ENCODE measurements at places on chromosomes 7 and 10.
A peak's percentile ranks its signal among the peaks of the same experiment; 100 is the strongest.

DNA sequence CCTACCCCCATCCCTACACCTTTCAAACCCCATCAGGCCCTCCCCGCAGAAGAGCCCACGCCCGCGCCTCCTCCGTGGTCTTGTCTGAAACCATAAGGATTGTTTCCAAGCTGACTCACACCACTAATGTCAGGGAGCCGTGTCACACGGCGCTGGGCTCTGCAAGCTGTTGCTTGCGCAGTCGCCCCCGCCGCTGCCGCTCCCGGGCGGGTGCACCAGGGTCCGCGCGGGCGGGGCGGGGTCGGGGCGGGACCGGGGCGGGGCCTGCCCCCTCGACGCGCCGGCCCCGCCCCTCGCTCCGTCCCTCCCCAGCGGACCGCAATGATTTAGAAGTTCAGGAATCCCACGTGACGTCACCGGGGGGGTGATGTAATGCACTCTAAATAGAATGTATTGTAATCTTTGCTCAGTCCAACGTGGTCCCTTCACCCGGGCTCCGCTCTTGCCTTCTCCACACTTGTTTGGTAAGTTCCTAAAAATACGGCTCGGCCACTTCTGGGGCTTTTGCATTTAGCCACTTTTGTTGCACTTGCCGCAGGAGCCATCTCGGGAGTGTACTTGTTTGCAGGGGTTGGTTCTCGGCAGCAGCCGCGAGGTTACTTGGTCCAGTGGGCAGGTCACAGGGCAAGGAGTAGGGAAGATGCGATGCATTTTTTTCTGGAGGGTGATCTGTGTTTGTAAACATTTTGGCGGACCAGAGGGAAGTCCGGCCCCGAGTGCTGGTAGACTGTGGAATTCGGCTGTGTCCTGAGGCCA lies 3.2 kb upstream of the CREB5 start:
- DNase-seq: peak; percentile 94

DNA sequence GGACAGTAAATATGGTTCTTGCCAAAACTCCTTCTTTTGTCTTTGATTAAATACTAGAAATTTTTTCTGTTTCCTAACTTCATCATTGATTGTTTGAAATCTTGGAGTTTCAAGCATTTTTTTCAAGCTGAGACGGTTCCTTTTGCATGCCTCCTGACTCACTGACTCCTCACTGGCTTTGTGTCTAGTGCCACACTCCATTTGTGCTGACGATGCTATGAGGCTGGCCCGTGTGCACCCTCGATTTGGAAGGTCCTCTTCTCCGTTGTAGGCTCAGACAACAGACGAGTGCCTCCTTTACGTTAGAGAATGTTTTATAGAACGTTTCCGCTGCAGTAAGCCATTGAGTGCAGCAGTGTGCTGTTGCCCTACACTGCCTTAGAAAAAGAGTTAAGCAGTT lies 10.8 kb upstream of the CSGALNACT2 start:
- no peak for DNase-seq

DNA sequence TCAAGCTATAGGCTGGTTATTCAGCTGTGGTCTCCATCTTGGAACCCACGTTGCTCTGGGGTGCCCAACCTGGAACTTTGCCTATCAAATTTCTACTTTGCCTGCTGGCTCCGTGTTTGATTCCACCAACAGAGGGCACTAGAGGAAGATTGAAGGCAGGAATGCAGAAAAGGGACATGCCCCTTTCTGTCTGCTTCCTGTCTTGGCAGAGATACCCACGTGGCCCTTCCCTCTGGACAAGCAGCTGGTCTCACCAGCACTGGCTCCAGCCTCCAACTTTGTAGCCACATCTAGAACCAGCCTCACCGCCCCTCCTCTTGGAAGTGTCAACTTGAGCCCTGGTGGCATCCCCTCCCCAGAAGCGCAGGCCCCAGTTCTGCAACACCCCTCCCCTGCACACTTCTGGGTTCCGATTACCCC lies 52.1 kb upstream of the ZNF438 start:
- peak; percentile 84 for DNase-seq

- DNase-seq: no peak
Measured at GRCh38 chr10:43044961-43045621, 31.8 kb upstream of the RET start.
